ENCODE measurements at places on chromosomes 7 and 10.

DNA sequence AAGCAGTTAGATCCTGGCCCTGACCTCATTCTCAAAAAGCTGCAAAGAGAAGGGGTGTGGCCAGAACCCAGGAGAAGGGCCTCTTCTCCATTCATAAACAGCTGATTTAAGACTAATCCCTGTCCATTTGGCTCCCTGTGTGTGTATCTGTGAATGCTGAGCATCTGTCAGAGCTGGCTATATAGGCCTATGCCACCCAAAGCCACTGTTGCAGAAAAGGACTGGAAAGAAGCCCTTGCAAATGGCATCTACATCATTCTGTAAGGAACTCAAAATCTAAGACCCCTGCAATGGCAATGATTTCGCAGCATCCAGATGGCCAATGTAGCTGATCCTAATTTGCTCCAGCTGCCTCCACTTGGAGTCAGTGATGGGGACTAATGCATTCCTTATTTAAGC lies 384.5 kb downstream of the KCNMA1 start:
- DNase-seq: no peak

GRCh38 chr10:14742815-14743214 lies 31.9 kb downstream of the FAM107B start:
- DNase-seq: no peak

DNA sequence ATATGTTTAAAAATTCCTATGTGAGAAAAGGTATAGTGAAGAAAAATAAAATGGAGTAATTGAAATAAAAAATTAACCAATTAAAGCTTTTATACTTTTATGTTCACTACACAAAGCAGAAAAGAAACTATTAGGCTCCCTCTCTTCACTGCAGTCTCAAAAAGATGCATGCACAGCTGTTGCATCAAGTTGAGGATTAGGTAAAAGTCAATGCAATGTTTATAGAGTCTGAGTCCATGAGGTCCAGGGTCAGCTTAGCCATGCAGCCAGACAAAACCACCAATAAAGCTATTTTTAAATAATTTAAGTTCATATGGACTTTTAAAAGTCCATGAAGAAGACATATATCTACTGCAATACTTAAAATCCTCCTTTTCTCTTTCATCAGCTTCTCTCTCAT lies 31.1 kb upstream of the ING3 start:
- no peak for DNase-seq

- no peak for DNase-seq
Measured at GRCh38 chr10:114064151-114065048, 20.7 kb downstream of the ADRB1 start.

GRCh38 chr10:17115683-17116082 lies 13.9 kb downstream of the CUBN start:
- DNase-seq: no peak

GRCh38 chr10:92290076-92290836 lies 622 bp downstream of the CPEB3 start:
- no peak for DNase-seq

Data from stromal cell of bone marrow (primary cell).